ENCODE measurements at places on chromosomes 7 and 10.

GRCh38 chr10:73810735-73811465, 498 bp downstream of the NDST2 start:
- DNase-seq, result peak; percentile 80

DNA sequence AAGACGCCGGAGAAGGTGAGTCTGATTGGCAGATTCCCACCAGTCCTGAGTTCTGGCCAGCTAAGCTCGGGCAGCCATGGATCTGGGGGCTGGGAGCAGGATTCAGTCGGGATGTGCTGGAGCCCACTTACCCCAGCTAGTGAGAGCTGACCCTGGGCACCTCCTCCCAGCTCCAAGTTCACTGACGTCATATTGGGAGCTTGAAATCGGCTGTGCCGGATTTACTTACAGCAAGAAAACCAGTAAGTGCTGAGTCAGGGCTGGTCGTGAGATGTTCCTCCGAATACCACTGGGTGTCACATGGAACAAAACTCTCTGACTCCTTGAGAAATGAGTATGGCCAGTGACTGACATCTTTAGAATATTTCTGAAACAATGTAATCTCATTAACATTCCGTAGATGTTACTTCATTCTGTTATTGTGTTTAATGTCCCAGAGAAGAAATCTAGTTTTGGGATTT, 621.2 kb downstream of the SDK1 start:
- no peak for DNase-seq

DNA sequence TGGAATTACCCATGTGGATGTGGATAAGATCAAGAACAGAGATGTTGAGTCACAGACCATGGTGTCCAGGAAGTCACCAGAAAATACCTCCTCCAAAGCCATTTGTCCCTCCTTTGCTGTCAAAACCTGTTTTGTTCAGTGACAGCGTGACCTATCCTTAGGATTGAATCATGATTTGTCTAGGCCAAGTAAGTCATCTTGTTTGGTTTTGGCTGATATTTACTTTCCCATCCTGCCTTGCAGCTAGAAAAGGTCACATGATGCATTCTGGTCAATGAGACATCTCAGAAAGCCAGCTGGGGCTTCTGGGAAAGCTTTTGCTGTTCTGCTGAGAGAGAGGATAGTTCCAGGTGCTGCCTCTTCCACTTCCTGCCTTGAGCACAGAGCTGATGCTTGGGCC, 225.3 kb upstream of the ZMIZ1 start:
- DNase-seq, result no peak

DNA sequence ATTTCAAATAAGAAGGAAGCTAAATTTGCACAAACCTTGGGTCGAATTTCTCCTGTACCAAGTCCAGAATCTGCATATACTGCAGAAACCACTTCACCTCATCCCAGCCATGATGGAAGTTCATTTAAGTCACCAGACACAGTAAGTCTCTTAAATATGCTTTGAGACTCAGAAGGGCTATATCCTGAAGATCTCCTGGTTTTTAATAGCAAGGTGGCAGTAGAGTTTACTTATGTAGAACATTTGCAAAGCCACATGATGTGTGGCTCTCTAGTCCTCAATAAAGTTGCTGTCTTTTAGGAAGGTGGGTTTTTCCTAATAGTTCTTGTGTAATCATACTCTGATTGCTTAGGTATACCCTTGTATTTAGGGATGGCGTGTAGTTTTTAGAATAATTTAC, 8.7 kb downstream of the DBF4 start:
- DNase-seq, result no peak

DNA sequence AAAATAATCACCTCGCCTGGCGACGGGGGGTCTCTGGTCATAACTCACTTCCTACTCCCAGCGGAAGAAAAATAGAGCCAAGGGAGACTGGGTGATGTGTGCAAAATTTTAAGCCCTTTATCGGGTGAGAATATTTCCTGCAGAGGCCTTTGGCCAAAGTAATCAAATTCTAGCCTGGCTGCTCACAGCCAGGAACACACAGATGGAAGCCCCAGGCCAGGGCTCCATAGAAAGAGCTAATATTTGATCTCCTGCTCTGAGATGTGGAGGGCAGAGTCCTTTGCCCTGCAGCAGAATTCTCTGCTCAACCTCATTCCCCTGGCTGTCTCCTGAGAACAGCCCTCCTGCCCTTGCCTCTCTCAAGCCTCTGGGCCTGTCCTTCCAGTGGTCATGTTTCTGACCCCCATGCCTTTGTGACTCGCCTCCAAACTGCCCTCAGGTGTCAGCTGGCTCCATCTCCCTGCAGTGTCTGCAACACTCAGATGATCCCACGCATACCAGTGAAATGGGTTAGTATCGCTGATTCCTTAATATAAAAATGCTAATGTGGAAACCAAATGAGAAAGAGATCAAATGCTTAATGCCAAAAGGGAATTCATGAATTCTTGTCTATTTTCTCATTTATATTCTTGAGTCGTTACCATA, 34.5 kb downstream of the FRMD4A start:
- DNase-seq, result no peak

DNA sequence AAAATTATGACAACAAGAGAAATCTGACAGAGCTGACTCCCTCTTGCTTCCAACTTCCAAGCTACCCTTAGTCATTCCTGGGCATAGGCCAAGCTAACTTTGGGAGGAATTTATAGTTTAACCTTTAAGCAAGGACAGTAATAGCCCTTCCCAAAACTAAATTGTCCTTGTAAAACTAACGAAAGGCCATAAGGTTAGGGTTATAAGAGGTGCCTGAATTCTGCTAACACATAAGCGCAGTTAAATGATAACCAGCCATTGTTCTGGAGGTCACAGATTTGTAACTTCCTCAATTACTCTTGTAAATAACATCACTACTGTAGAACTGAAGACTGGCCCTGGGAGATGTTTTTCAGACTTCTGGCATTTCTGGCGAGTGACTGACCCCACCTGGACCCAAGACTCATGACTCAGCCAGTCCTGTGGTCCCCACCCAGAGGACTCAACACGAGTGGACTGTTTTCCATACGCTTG, 481.2 kb downstream of the KCNMA1 start:
- no peak for DNase-seq

- DNase-seq, result no peak
These were observed 42.2 kb upstream of the ELN start for GRCh38 chr7:73985737-73986141.

- DNase-seq, result no peak
These were observed 445.6 kb downstream of the GFRA1 start for GRCh38 chr10:115827231-115828009.

GRCh38 chr10:128130051-128130450, 3.8 kb upstream of the MKI67 start:
- no peak for DNase-seq

DNA sequence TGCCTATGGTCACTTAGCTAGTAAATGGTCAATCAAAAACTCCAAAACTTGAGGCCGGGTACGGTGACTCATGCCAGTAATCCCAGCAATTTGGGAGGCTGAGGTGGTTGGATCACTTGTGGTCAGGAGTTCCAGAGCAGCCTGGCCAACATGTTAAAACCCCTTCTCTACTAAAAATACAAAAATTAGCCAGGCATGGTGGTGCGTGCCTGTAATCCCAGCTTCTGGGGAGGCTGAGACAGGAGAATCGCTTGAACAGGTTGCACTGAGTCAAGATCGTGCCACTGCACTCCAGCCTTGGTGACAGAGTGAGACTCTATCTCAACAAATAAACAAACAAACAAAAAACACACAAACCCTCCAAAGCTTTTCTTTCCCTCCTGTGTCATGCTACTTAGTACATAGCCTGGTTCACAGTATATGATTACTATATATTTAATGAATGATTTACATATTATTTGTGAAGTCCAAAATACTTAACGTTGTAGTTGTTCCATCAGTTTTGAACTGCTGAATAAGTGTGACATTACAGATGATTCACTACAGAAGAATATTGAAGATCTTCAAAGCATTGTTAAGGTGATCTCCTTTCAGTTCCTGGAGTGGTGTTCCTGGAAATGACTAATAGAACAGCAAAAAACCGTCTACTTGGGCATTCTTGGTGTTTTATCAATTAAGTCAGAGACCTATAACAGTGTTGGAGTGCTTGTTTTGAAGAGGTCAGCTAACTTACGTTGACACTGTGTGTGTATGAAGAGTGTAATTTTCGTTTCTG, 72.9 kb downstream of the ADK start:
- DNase-seq, result no peak
